ENCODE measurements at places on chromosomes 16 and 17.

DNA sequence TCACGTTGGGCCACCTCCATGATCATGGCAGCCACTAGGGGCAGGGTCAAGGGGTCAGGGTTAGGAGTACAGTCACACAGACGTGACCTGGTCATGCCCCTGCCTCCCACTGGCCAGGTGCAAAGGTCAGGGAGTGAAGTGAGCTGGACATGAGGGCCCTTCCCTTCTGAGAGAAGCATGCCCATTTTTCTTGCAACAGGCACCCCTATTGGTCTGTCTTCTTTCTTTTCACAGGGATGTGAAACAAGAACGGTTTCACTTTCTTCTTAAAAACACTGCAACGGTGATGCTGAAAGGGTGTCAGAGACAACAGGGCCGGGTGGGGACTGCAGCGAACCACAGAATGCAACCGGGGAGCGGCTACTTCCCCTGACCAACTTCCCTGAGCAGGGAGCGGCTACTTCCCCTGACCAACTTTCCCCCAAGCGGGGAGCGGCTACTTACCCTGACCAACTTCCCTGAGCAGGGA is 52.1 kb upstream of the DOC2B start:
- DNase-seq: no peak

DNA sequence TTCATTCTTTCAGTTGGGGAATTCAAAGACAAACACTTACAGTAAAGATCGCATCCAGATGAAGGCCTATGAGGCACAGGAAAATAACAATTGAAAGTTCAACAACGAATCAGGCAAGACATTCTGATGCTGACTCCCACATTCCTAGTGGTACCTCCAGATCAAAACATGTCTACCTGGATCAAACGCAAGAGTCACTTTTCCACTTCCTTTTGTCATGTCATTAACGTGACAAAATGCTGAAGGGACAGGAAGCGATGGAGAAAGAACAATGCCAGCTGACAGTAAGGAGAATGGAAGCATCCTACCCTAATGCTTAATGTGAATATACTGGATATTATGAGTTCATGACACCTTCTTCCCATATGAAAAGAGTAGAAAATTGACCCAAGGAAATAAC is 365.4 kb upstream of the CDH11 start:
- no peak for DNase-seq

DNA sequence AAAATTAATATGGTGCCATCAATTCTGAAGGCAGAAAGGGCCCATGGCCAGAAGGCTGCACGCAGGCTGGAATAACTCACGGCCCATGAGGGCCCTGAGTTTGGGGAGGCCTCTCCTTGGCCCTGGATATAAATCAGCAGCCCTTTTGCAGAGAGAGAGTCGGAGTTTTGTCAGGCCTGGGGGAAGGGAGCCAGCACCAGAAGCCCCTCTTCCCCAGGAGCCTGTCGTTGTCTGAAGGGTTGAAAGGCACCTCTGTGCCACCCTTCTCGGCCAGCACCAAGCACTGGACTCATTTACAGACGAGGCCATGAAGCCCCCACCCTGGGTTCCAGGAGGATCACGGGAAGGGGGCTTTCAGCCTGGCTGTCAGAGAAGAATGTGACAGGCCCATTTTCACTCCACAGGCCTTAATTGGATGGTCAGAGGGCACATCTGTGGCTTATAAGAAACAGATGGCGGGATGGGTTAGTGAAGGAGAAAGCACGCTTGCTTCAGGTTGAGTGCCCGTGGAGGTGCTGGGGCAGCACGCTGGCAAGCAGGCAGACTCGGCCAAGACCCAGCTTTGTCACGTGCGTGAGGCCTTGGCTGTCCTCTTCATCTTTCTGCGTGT is 140.6 kb downstream of the CLEC16A start:
- peak; percentile 27 for DNase-seq

DNA sequence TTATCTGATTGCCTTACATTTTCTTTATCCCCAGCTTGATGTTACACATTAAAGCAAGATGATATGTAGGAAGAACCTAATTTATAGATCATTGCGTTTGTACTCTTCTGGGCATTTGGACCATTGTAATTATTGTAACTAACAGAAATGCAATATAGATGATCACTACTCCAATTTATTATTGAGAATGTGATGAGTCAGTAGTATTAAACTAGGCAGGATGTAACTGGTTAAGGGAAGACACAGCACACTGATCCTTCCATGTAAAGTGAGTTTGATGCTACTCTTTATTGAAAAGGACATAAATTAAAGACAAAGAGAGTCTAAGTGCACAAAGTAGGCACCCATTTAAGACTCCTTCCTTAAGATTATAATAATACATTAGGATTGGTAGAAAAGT is 223.8 kb downstream of the KIF2B start:
- DNase-seq: no peak

- no peak for DNase-seq
Observed at GRCh38 chr17:27471321-27472269, 15.3 kb downstream of the KSR1 start.

GRCh38 chr16:5557966-5558365 is 460.4 kb upstream of the EEF2KMT start:
- no peak for DNase-seq

DNA sequence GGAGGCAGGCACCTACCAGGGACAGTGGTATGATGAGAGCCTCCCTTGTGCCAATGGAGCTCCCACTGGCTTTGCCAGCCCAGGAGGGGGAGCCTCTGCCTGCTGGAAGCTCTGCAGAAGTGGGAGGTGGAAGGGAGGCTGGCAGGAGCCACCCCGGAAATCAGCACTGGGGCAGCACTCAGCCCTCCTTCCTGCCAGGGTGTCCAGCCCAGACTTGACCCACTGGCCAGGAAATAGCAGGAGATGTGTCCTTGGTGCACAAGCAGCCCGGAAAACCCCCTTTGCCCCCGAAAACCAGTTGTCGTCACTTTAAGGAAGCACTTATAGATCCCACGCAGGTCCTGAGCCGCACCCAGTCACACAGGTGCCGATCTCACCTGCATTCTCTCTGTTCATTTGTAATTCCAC is 49.3 kb upstream of the CACNG4 start:
- DNase-seq: no peak

- DNase-seq: no peak
Observed at GRCh38 chr16:50235581-50235980, 30.8 kb upstream of the ADCY7 start.

- DNase-seq: no peak
Observed at GRCh38 chr17:16818821-16819683, 129.0 kb downstream of the CCDC144A start.

GRCh38 chr16:53962041-53962440 is 258.1 kb downstream of the FTO start:
- DNase-seq: no peak

DNA sequence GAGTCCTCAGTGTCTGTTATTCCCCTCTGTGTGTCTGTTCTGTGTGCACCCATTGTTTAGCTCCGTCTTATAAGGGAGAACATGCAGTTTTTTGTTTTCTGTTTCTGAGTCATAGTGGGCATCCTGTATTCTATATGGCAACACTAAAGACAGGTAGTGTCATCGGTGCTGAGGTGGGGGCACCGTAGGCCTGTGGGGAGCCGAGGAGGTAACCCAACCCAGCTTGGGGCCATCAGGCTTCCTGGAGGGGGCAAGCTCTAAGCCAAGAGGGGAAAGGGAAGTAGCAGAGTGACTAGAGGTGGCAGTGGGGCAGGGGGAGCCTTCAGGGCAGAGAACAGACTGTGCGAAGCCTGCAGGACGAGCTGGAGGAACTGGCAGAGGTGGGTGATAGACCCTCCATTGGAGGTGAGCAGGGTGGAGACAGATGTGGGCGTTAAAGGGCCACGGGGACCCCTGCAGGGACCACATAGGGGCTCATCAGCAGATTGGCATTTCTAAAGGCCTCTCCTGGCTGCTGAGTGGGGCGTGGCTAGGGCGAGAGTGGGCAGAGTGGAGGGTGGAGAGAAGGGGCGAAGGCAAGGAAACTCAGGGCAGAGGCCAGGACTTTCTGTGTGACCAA is 36.5 kb downstream of the CPNE2 start:
- DNase-seq: no peak

DNA sequence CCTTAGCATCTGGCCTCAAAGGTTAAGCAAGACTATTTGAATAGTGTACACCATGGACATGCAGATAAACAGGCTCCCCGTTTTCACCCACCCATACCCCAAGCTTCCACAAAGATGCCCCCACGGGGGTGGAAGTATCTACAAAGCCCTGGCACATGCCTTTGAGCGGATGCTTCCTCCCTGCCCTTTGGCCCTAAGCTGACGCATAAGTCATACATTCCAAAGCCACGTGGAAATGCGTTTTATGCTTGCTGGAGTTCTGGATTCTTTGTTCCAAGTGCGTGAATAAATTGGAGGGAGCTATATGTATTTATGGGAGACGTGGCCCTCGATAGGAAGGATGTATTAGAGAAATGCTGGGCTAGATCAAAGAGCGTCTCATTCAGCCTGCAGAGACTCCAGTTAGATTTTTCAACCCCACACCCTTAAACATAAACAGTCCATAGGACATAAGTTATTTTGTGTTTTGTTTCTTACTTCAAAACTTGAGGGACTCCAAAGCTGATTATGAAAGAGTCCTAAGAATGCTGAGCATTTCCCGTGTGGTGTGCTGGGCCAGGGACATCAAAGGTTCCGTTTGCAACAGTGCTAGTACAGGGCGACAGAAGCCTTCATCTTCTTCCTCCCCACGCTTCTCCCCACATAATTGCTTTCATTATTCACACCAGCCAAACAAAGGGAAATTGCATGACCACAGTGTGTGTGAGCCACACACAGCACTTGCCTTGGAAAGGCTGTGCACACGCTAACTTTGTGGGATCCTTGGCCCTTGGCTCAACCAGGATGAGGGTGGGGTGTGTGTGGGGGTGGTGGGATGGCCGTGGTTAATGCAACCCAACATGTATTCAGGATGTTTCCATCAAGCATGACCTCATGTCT is 73.6 kb downstream of the WIPI1 start:
- DNase-seq: no peak

DNA sequence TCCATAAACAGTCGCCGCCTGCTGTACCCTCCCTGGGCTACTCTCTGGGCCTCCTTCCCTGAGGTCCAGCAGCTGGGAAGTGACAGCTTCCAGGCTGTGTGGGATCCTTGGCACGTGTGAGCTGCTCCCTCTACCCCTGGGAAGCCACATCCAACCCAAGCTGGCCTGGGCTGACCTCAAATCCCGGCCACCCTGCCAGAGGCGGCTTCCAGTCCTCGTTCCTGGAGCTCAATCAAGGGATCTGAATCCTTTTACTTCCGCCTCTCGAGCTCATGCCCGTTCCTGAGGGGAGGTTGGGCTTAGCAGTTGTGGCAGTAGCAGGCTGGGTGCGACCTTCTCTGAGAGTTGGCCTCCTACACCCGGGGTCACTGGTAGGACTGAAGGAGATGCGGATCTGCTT is 82.5 kb downstream of the NETO2 start:
- DNase-seq: no peak

DNA sequence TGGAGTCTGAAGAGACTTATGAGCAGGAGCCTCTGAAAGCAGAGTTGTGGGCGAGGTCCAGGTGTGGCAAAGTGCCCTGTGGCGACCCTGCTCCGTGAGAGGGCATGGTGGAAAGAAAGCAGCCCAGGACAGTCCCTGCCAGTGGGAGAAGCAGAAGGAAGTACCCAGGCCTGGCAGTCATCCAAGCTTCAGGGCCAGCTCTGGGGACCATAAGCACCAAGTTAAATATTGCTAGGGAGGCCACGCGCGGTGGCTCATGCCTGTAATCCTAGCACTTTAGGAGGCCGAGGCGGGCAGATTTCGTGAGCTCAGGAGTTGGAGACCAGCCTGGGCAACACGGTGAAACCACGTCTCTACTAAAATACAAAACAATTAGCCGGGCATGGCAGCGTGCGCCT is 4.9 kb upstream of the ASGR1 start:
- DNase-seq: no peak

DNA sequence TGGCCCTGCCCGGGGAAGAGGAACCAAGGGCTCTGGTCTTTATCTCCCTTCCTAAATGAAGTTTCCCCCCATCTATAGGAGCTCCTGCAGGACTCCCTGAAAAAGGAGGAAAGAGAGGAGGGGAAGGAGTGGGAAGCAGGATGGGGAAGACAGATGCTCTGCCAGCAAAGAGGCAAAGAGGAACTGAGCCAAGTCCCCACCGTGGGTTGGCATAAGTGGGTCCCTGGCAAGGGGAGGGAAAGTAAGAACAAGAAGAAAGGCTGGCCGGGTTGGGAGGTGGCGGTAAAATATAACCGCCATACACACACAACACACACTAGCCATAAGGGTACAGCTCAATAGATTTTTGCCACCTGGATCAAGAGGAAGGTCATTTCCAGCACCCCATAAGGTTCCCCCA is 6.1 kb upstream of the EIF1 start:
- no peak for DNase-seq

GRCh38 chr17:80527016-80527645 is 17.5 kb upstream of the RPTOR start:
- DNase-seq: no peak

DNA sequence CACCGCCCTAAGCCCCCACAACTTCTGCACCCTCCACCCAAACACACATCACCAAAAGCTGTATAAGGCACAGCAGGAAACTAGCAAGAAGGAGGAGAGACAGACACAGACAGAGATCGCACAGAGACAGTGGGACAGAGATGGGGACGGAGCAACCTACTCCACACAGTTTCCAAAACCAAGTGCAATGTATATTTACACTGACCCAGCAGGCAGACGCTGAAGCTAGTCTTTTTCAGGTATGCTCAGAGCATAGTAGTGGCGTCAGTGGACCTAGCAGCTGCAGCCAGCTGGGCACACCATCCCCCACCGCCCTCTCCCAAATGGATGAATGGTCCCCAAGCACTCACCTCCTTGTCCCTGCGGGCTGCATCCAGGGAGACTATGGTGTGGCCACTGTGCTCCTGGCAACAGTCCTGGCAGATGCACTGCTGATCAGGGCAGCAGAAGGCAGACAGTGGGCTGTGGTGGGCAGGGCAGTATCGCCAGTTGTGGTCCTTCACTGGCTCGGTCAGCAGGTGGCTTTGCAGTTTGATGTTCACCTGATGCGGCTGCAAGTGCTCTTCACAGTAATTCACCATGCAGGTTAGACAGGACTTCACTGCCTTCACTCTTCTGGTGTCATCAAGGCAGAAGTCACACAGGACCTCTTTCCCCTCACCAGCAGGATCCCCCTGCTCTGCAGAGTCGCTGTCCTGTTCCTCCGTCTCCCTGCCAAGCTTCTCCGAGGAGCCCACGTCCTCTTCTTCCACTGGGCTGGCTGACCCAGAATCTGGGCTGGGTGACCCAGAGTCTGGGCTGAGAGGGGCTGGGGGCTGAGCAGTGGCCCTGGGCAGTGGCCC is 31.5 kb upstream of the FBXW10B start:
- no peak for DNase-seq

DNA sequence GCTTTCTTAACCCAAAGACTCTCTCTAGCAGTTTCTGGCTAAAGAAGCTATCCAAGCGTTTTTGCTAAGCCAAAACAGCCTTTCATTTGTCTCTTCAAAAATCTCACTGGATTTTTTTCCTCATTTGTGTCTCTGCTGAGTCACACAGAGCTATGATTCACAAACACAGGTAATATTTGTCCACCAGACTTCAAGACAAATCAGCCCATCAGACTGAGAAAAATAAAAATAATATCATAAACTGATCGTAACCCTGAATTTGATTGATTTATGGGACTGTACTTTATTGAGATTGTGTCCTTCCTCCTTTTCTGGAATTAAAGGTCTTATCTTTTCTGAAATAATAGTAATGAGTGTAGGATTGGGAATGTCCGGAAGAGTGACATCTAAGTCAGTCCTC is 25.8 kb downstream of the TRIM16 start:
- DNase-seq: no peak
